ENCODE measurements at places on chromosomes 2 and 18. TPM values are rescaled to one million over a fixed set of nuclear protein-coding genes. Genes with fewer than 3 reads are reported as not detected.
A peak's percentile ranks its signal among the peaks of the same experiment; 100 is the strongest.

The CD302 gene
- 0.15 TPM for total RNA-seq

The DLX1 gene
- 2.0 TPM for total RNA-seq

The TDRD15 gene
- total RNA-seq: not detected

The GPR35 gene
- total RNA-seq: 4.2 TPM

The ABCB11 gene
- total RNA-seq: 0.12 TPM

The CHST9 gene
- not detected for total RNA-seq

The UPP2 gene
- not detected for total RNA-seq

The TANK gene
- total RNA-seq: 52.5 TPM

The CELF4 gene
- not detected for total RNA-seq

The VAMP5 gene
- 1.9 TPM for total RNA-seq

The PLGLB1 gene
- 1.3 TPM for total RNA-seq

The LRRTM1 gene
- total RNA-seq: not detected

The UGT1A8 gene
- not detected for total RNA-seq

The NDC80 gene
- 46.0 TPM for total RNA-seq

The PRKAG3 gene
- total RNA-seq: not detected

The CTLA4 gene
- 0.37 TPM for total RNA-seq

The CEBPZOS gene
- total RNA-seq: 46.8 TPM

The ZSWIM2 gene
- total RNA-seq: not detected

The HOXD1 gene
- total RNA-seq: not detected

- peak; percentile 6 for DNase-seq
Observed at GRCh38 chr18:36828157-36828629, 609 bp downstream of the TPGS2 start.

DNA sequence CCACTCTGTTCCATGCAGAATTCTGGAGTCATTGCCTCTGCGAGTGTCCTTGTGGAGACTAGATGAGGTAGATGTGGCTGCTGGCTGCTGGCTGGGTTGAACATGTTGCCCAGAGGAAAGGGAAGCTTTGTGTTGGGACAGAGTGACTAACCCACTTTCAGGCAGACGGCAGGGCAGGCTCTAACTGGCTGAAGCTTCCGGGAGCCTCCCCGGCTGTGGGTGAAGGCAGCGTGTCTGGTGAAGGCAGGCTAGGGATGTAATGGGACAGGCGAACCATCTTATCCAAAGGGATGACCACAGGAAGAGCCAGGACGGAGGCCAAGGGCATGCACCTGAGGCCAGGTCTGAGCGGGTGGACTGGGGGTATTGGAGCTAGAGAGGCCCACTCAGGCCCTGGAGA lies 16.0 kb downstream of the ASPRV1 start:
- DNase-seq: no peak

- DNase-seq: no peak
Observed at GRCh38 chr2:69902213-69902922, 8.6 kb downstream of the SNRNP27 start.

GRCh38 chr2:150141226-150142001 lies 346.1 kb downstream of the RND3 start:
- DNase-seq: no peak

DNA sequence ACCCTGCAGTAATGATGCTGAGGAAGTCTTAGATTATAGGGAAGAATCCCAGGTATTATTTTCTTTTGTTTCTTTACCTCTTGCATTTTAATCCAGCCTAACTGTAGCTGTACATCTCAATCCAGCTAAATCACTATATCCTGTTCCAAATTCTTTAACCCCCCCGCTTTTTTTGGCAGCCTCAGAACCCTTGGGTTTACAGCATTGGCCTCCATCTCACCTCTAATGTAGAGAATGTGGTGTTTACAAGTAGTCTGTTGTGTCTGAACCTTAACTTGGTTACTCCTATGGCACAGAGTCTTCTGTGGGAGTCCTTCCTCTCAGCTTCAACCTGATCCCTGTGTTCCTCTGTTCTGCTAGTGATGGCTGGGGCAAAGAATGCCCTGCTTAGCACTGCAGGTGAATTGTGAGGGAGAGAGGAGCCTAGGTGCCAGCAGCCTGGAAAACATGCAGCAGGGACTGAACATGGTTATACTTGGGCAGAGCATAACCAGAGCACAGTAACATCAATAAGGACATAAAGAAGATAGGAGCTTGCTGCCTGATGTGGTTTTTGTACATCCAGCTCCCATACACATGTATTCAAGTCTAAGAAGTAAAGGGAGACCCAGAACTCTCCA lies 130.2 kb downstream of the FAM124B start:
- no peak for DNase-seq

DNA sequence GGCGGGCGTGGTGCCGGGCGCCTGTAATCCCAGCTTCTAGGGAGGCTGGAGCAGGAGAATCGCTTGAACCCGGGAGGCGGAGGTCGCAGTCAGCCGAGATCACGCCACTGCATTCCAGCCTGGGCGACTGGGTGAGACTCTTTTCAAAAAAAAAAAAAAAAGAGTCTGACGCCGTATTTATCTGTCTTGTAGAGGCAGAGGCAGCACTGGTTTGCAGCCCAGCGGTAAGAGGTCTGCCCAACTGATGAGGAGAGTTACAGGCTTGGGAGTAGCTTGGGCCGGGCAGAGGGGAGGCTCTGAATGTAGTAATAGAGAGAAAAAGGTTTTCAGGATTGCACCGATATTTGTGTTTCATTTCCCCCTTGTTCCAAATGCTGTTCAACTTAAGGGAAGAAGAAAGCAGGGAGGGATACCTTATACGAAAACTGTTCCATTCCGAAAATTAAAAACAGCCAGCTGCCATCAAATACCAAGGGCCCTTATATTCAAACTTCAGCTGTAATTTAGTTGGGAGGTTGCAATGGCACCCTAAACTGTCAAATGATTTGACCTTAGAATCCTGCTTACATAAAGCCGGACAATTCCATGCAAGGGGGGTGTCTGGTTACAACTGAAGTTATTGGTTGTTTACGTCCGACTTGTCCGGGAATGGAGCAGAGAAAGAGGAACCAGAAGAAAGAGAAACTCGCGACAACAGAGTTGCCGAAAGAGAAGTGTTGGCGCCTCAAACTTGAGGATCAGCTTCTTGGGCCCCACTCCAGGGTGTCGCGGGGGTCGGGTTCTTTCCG lies 9.2 kb upstream of the SP9 start:
- DNase-seq: no peak

- no peak for DNase-seq
Observed at GRCh38 chr2:102334486-102334885, 21.1 kb upstream of the IL18R1 start.

DNA sequence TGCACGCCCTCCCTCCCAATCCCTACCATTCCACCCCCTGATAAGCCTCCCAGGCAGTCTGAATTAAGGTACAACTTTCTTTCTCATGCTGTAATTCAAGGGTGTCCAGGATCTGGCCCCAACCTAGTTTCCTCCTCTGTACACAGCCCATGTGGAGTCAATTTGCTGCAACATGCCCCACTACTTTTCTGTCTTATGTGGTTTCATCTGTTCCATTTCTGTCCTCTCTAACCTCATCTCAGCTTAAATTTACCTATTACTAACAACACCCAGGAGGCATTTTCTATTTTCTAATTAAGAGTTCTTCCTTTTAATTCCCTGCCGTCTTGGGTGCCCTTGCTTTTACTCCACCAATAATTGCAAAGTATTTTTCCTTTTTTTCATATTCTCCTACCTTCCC lies 10.0 kb downstream of the PPP4R1 start:
- no peak for DNase-seq

- no peak for DNase-seq
Observed at GRCh38 chr2:188892636-188893035, 81.5 kb upstream of the COL3A1 start.

DNA sequence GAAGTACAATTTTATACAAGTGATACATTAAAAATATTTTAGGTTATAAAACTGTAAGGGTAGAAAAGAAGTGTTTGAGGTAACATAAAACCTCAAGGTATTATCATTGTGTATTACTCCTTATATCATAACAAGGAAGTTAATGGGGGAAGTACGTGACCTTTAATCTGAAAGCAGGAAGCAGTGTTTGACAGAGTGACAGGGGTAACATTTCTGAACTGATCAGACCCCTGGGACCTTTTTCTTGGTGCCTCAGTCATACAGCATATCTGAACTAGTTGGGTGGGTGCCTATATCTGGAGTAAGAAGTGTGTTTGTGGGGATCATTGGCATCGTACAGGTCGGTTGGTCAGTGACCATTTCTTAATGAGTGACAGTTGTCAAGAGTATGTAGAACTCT lies 43.0 kb downstream of the MALT1 start:
- DNase-seq: no peak

GRCh38 chr2:97932975-97933662 lies 62.6 kb downstream of the TMEM131 start:
- no peak for DNase-seq

- DNase-seq: no peak
Observed at GRCh38 chr2:176121190-176122051, 1.1 kb upstream of the HOXD9 start.

- DNase-seq: no peak
Observed at GRCh38 chr2:13005761-13006335, 289.1 kb downstream of the TRIB2 start.

GRCh38 chr2:18403921-18404522 lies 156.4 kb downstream of the RDH14 start:
- no peak for DNase-seq

GRCh38 chr2:144146876-144147275 lies 373.0 kb downstream of the ZEB2 start:
- no peak for DNase-seq

DNA sequence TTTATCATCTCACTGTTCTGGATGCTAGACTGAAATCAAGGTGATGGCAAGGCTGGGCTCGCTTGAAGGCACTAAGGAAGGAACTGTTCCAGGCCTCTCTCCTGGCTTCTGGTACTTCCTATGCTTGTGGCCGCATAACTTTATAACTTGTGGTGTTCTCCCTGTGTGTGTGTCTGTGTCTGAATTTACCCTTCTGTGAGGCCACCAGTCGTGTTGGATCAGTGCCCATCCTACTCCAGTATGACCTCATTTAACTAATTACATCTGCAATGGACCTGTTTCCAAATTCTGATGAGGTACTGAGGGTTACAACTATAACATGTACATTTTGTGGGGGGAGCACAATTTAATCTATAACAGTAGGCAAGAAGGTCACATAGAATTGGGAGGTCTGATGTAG lies 41.6 kb downstream of the LYPD6B start:
- no peak for DNase-seq

- DNase-seq: no peak
Observed at GRCh38 chr2:124692707-124693106, 667.6 kb downstream of the CNTNAP5 start.

DNA sequence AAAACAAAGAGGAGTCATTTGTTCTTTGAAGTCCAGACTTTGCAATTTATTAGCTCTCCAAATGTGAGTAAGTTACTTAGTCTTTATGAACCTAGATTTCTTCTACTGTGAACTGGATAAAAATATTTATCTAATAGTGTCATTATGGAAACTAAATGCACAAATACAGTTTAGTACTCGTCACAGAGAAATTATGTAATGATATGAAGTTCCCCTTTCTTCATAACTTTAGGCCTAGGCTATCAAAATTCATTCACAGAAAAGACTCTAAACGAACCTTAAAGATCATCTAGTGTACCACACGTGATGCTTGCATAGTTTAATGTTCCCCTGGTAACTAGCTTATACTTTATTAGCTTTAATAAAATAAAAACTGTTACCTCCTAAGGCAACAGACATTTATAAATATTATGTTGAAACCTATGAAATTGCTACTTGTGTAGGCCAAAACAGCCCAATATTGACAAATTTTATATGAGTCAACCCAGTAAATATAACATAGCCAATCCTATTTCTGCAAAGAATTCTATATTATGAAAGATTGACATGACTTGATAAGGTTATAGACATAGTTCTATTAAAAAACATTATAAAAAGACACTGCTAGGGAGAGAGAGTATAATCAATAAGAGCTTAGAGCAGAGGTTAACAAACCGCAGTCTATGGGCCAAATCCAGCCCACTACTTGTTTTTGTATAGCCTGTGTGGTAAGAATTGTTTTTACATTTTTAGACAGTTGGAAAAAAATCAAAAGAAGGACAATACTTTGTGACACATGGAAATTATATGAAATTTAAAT lies 44.9 kb upstream of the ITPRID2 start:
- DNase-seq: no peak

DNA sequence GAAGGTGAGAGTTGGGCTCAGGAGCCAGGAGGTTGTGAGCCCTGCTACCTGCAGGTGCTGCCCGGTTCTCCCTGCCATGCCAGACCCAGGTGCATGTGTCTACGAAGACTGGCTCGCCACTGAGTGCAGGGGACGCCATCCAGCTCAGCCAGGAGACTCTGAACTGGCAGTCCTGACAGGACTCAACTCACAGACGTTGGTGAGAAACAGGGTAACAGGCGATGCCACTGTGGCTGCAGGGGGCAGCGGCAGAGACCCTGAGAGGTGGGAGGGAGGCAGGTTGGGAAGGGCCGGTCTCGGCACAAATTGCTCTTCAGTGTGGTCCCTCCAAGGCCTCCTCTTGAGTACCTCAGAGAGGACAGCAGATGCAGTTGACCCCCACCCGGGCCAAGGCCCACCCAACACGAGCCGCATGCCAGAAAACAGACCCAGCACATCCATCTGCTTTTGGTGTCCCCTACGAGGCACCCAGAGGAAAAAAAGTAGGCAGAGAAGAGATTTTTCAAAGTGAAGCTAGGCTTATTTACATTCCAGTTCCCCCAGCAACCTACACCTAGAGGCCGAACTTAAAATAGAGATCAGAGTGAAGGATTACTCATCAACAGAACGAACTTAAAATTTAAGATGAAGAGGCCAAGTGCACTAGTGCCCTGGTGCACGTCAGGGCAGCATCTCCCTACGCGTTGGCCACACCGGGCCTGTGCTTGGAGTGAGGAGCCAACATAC lies 184.8 kb downstream of the SEPTIN10 start:
- no peak for DNase-seq

DNA sequence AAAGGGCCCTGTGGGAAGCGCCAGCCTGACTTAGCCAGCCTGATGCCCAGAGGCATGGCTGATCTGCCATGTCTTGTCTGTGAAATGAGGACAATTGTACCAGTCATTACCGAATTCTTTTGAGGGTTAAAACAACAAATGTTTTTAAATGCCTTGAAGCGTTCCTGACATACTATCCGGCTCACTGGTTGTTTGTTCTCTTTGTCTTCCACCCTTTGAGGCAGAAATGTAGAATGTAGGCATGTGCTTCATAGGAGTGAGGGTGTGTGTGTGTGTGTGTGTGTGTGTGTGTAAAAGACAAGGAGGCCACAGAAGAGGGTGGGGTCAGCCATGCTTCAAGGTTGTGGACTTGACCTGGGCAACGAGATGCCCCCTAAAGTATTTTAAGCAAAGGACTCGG lies 35.5 kb downstream of the TGFBRAP1 start:
- DNase-seq: no peak

DNA sequence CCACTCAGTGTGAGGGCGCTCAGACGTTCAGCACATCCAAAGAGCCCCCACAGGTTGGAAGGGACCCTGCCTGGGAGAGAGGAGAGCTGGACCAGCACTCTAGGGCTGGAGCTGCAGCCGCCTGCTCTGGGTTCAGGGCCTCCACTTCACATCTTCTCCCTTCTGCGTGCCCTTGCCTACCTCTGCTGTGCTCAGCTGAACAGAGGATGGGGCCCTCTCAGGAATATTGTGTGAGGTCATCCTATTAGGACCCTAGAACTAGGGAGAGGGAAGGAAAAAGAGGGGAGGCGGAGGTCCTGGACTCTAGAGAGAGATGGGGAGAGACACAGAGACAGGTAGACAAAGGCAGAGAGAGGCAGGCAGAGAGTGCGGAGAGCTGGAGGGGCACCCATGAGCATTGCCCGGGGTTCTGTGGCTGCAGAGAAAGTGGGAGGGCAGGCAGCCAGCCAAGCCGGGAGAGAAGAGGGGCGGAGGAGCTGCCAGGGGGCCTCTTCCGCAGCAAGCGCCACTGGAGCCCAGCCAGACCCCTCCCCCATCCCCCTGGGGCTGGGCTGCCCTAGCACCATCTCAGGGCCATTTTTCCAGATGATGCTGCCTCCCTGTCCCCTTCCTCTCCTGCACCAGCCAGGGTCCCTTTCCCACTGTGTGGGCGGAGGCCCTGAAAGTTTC lies 8.3 kb upstream of the TNS1 start:
- DNase-seq: no peak

Data from HCT116 (cell line).